ENCODE measurements at places on chromosomes 1 and 21.
A peak's percentile ranks its signal among the peaks of the same experiment; 100 is the strongest.

GRCh38 chr1:42817976-42818375, 779 bp upstream of the SVBP start:
- DNase-seq: no peak

GRCh38 chr1:5884110-5884509, 108.1 kb downstream of the NPHP4 start:
- no peak for DNase-seq

GRCh38 chr1:51234721-51235425, 1.2 kb upstream of the RNF11 start:
- DNase-seq: peak; percentile 28

GRCh38 chr1:176436251-176436650, 26.7 kb upstream of the PAPPA2 start:
- no peak for DNase-seq

- DNase-seq: no peak
These were observed 144.1 kb upstream of the TNR start for GRCh38 chr1:175887521-175887920.

DNA sequence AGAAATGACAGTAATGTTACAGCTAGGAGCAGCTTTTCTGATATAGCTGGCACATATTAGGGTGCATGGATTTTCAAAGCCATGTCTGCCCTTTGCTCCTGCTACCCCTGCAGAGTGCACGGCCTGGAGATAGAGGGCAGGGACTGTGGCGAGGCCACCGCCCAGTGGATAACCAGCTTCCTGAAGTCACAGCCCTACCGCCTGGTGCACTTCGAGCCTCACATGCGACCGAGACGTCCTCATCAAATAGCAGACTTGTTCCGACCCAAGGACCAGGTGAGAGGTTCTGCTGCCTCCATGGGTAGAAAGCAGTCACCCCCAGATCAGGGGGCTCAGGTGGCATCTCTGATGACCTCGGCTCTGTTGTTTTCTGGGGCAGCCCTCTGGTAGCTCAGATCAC, 9.8 kb downstream of the MTARC1 start:
- DNase-seq: no peak

GRCh38 chr1:45348020-45348419, 7.8 kb upstream of the MUTYH start:
- no peak for DNase-seq

DNA sequence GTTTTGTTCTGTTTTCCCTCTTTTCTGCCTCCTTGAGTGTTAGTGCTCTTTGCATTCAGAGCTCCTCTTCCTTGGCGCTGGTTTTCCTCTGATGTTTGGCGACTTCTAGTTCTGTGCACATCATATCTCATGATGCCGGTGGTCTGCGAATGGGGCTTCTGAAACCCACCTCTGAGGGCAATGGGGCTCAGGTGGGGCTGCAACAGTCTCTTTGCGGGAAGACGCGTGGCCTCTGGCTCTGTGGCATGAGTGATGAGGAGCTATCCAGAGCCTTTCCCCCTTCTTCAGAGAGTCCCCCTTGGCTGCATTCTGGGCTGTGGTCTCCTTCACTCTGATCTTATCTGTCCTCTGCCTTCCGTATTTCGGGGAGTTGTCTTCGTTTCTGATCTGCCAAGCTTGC, 39.0 kb downstream of the TNFRSF8 start:
- no peak for DNase-seq

DNA sequence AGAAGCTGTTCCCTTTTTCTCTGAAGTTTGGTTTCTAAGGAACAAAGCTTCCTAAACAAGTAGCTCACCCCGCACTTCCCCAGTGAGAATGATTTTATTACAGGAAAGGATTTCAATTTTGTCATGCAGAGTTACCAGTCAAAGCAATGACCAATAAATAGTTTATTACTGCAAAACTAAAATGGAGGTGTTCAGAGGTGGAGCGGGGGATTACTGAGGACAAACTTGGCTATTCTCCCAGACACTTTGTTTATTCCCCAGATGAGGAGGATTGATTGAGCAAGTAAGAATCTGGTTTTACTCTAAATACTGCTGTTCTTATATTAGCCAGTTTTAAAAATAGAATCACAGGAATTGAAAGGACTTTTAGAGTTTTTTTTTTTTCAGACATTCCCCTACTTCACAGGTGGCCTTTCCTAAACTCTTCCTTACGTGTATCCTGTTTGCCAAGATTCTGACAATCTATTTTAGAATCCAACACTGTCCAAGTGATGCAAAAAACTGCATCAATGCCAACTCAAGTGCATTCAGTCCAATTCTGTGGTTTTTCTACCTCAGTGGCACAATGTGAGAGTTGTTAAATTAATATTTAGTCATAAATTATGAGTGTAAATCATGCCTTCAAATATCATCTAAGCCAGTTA, 136.1 kb downstream of the TNFSF18 start:
- no peak for DNase-seq

GRCh38 chr1:200510228-200510623, 100.4 kb upstream of the ZNF281 start:
- DNase-seq: peak; percentile 34

DNA sequence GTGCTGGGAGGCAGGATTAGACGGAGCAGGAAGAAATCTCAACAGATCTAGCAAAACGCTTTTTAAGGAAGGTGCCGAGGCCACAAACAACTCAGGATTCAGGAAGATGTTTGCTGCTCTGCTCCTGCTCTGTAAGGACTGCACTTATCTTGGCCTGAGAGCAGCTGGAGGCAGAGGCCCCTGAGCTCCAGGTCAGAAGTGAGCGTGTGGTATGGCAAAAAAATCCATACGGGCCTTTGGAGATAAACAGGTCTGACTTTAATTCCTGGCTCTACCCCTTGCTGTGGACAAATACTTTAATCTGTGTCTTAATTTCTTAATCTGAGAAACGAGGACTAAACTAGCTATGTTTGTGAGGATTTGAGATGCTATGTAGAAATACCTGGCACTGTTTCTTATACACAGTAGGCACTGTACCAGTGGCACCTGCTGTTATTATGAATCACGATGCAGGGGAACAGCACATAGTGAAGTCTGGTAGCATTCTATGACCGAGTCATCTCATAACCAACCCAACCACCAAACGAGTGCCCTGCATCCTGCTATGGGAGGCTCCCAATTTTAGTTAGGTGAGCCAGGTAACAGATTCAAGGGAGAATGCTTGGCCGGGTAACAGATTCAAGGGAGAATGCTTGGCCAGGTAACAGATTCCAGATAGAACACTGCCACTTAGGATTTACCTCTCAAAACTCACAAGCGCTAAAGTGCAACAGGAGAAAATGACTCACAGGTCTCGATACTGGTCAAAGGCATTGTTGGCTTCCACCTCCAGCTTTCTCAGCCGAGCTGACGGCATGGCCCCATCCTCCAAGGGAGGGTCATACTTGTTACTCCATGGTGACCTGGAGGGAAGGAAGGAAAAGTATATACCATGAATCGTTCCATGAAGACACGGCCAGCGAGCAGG, 65.9 kb downstream of the SLC66A1 start:
- no peak for DNase-seq

- DNase-seq: no peak
These were observed 24.8 kb downstream of the KDM1A start for GRCh38 chr1:23044035-23044434.

DNA sequence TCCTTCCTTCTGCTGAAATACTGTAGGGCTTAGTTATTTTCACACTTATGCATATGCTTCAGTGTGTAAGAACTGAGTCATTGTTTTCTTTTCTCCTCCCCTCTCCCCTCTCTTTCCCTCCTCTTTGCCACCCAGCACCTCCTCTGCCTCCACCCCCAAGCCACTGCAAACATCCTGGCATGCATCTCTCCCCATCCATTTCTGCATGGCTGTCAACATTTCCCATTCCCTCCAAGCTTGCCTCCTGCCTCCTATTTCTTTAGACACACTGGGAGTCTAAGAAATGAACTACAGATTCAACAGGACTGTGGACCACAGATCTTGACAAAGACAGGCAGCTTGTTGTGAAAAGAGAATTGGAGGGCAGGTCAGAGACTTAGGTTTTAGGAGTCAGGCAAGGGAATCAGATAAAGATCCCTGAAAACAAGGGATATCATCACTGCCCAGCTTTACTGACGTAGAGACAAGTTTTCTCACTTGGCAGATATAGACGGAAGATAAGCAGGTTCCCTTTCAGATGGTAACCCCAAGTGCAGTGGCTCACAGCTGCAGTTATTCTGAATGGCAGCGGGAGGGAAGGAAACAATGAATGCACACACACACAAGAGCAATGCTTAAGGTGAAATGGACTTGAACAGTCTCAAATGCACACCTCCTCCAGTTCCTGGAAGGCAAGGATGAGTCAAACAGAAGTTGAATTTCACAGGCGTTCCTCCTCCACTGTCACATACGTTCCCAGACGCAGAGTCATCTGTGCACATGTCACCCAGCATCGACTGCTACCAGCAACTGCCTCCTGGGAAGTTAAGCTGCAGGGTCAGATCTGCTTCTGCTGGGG, 56.1 kb downstream of the HIVEP3 start:
- DNase-seq: peak; percentile 18

DNA sequence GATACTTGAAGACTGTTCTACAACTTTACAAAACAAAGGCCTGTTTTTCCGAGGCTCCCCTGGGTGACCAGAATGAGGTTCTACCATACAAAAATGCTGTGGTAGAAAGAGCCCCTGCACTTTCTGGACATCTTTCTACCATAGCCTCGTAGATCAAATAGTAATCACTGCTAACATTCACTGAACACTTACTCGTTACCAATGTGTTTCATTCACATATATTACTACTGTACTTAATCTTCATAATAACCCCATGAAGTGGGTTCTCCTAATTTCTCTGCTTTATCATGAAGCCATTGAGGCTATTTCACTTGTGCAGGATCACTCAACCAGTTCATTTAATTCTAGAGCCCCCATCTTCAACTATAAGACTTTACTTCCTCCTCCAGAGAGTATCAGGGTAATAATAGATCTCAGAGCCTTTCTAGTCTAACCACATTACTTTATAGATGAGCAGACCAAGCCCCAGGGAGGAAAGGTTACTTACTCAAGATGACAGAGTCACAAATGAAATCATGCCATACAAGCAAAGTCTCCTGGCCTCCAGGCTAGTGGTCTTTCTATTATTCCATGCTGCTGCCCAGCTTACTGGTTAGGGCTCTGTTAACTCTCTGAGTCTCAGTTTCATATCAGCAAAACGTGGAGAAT, 46.7 kb upstream of the OSBPL9 start:
- DNase-seq: no peak

- DNase-seq: peak; percentile 32
These were observed 51.7 kb downstream of the S1PR1 start for GRCh38 chr1:101288491-101288944.

GRCh38 chr1:21307663-21308305, 17.5 kb upstream of the ECE1 start:
- no peak for DNase-seq

DNA sequence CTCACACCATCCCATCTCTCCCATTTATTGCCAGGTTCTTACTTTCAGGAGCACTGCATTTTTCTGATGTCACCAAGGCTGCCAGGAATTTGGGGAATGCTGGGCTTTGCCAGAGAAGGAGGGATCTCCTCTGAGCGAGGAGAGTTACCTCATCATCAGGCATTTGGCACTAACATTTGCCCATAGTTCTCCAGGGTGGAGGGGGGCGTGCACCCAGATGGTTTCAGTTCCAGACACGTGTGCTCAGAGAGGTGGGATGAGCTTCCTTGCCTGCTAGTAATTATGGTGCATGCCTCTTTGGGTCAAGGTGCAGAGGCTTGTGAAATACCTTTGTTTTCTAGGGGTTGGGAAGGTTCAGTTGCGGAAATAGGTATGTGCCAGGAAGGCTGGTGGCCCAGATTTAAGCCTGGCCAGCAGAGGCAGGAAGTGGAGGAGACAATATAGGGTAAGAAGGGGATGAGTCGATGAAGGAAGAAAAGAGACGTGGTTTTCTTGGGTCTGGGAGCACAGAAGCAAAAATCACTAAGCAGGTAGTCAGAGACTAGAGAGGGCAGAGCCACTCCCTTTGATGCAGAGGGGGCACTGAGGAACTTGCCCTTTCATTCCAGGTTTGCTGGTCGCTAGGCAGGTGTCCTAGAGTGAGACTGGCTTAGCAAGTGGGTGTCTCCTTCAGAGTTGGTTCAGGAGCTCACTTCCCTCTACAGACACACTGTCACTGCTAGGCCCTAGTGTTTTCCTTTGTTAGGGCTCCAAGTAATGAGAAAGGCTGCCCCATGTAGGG, 7.2 kb downstream of the TUFT1 start:
- DNase-seq: no peak

DNA sequence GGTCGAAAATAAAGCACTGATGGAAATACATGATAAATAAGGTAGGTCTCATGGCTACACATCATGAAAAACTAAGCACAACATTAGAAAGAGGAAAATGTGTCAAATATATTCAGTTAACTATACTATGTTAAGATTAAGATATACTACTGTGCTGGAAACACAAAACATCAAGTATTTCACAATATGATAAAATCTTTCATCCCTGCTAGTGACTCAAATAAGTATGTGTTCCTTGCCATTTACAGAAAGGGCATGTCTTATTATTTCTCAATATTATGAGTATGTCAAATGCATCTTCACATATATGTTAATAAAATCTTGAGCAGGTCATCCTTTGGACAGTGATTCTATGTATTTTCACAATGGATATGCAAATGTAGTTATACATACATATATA, 1260.1 kb upstream of the ADGRL2 start:
- DNase-seq: no peak

DNA sequence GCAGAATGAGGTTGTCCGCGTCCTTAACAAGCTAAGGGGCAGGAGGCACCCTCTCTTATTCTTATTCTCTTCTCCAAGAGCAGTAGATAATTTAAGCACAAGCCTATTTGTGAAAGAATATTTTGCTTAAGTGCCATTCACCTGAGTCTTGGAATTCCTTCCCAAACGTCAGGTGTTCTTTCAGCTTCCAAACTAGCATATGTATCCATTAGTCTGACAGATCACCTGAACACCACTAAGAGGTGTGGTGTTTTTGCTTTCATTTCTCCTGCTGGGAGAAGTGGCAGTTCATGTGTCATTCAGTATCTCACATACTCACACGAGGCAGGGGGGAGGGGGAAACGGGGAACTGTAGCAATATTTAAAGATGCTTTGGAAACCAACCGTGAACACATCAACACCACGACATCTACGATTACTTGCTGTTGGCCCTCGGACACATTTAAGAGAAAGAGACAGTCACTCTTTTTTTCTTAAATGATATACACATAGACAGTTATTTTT, 45.5 kb upstream of the RBM15 start:
- no peak for DNase-seq

DNA sequence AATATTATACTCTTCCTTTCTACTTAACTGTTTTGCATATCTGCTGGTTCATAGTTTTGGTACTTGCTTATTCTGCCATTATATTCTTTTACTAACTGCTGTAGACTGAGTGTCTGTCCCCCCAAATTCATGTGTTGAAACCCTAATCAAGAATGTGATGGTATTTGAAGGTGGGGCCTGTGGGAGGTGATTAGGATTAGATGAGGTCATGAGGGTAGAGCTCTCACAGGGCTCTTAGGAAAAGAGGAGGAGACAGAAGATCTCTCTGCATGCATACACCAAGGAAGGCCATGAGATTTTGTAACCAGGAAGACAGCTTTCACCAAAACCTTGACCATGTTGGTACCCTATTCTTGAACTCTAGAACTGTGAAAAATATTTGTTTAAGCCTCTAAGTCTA, 354.1 kb upstream of the B3GALT2 start:
- no peak for DNase-seq
